AG10803 (cell line): ENCODE measurements at places on chromosomes 5 and 9.

GRCh38 chr5:116237917-116238500, 153.2 kb downstream of the COMMD10 start:
- DNase-seq: peak; percentile 74

DNA sequence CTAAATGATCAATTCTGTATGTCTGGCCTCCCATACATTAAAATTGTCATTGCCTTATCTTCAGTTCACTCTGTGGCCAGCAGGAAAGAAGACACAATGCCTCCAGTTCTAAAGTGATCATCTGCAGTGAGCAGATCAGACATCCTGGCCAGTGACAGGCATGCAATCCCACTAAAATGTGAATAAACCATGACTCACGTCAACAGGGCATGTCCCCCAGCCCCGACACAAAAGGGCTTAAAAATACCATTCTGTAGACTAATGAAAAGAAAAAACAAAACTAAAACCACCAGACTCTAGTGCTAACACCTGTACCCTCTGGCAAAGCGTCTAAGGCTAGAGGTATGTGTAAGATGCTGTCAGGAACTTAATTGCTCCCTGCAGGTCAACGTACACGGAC, 38.5 kb downstream of the DDX31 start:
- DNase-seq: peak; percentile 53

- DNase-seq: no peak
Measured at GRCh38 chr5:138115254-138115653, 24.0 kb downstream of the NME5 start.

GRCh38 chr9:136837146-136837855, 5.0 kb upstream of the AJM1 start:
- DNase-seq: no peak

GRCh38 chr9:135308821-135309762, 170.5 kb upstream of the PPP1R26 start:
- DNase-seq: no peak

GRCh38 chr5:176614805-176615478, 5.0 kb upstream of the GPRIN1 start:
- peak; percentile 51 for DNase-seq

DNA sequence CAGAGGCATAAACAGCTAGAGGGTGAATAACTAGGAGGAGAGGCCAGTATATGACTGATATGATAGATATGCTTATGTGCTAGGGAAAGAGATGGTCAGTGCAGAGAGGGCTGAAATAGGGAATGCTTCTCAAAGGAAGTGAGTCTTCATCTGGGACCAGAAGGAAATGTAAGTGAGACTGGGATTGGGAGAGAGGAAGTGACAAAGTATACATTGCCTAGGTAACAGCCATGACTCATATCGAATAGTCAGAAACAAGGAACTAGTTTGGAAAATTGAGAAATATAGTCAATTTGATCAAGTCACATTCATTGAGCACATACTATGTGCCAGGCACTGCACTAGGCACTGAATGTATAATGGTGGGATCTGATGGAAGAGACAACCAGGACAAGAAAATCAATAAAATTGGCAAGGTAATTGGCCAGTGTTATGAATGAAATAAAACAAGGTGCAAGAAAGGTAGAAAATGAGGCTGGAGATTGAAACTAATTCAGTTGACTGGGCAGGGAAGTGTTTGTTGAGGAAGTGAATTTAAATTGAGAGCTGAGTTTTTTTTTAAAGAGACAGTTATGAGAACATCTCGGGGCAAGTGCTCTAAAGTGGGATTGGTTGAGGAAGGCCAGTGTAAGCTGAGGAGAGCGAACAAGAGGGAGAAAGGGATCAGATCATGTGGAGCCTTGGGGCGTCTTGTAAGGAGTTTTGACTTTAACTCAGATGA, 4.3 kb downstream of the ERAP2 start:
- DNase-seq: peak; percentile 51

GRCh38 chr5:143059355-143059754, 289.2 kb downstream of the ARHGAP26 start:
- DNase-seq: no peak

- DNase-seq: peak; percentile 69
Measured at GRCh38 chr5:43042626-43043399, 2.7 kb upstream of the ANXA2R start.

GRCh38 chr5:159034083-159034824, 65.5 kb downstream of the EBF1 start:
- no peak for DNase-seq

- peak; percentile 52 for DNase-seq
Measured at GRCh38 chr5:81450940-81451339, 57.0 kb upstream of the ACOT12 start.

DNA sequence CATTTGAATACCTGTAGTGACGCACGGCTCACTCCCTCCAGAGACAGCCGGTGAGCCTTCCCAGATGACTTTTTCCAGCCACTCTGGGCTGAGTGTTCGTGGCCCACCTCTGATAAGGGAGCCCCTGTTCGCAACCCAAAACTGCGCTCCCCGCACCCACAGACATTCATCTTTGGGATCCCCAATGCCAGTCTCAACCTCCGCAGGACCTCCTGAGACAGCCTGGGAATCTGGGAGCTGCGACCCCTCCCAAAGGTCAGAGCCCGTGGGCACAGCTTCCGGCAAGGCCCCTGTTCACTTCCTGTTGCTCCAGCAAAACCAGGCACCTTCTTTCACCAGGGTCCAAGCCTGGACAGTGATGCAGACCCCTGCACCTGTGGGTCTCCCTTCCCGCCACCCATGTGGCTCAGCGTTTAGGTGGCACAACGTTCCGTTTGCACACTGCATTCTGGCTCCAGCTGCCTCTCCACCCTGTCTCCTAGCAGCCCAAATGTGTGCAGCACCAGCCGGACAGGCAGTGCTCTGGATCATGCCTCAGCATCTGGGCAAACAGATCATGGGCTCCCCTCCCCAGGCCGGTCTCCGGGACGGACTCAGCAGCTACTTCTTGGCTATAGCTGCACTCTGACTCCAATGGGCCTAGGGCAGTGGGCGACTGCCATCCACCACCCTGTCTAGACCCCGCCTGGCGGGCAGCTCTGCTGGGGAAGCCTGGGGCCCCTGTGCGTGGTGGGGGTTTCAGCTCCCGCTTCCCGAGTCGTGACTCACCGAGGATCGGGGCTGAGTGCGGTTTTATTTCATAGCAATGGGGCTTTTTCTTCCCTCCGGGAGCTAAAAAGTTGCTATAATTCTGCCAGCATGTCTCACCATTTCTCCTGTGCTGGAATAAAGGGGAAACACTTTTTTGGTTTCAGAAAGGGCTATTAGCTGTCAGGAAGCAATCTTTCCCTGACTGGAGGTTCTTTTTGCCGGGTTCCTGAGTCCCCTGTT, 156.0 kb downstream of the OLFM1 start:
- no peak for DNase-seq

DNA sequence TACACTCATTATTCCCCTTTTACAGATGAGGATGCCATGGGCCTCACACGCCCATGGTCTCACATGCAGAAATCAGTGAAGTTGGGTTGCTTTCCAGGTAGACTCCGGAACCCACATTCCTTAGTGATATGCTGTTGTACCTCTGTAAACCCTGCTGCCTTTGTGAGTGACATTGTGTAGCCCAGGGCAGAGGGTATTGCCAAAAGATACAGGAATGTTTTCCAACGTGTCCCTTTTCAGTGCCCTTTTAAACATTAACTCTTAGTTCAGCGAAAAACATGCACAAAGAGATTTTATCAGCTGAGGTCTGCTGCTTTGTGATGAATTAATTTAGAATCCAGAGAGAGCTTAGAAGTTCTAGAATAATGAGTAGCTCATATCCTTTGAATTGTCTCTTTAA, 38.3 kb upstream of the TRMT10B start:
- DNase-seq: no peak

DNA sequence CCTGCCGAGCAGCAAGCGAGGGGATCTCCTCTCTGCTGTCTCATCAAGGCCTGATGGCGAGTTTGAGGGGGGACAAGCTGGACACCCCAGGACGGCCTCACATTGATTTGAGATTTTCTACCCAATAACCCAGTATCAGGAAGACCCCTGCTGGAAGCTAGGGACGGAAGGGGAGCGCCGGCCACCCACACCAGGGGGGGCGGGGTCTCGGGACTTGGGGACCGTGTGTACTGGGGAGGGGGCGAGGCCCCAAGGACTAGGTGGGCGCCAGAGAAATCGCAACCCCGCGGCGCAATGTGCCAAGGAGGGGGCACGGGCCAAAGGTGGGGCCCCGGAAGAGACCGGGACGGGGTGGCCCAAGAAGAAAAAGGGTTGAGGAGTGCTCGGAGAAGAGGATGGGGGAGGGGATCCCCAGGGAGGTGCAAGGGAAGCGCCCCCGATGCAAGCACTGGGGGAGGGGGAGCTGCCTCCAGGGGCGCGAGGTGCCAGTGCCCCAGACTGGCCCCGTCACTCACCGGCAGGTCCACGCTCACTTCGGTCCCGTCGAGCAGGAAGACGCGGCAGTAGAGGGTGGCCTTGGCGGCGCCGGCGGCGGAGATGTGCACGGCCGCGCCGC, 1.1 kb downstream of the EPB41L4B start:
- DNase-seq: no peak

- DNase-seq: no peak
Measured at GRCh38 chr5:181153814-181154213, 6.4 kb downstream of the OR2V2 start.

DNA sequence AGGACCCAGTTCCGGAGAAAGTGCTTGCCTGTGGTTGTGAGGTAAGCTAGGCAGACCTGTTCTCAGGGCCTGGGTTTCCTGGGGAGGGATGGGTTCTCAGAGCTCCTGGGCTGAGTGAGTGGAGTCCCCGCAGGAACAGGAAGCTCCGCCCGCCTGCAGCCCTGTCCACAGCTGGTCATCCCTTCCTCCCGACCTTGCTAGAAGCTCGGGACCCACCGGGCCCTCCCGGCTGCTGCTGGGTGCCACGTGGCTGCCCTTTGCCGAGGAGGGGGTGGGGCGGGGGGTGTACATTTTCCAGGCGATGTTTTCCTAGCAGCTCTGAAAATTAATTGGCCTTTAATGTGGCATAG, 198.1 kb downstream of the C9orf50 start:
- no peak for DNase-seq

DNA sequence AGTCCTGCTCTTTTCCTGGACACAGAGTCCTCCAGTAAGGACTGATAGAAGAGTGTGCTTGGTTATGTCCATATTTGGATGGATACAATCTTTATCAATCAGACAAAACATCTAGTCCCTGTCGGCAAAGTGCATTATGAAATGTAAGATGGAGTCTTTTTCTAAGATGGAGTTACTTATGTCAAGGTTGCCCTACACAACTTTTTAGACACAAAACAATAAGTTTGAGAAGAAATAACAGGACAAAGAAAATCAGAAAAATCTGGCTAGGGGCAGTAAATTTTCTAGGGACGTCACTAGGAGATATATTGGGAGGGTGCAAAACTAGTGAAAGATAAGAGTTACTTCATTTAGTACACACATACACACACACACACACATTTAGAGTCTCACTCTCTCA, 23.3 kb upstream of the SUB1 start:
- DNase-seq: no peak

GRCh38 chr5:139251281-139251687, 42.3 kb upstream of the MATR3 start:
- no peak for DNase-seq

DNA sequence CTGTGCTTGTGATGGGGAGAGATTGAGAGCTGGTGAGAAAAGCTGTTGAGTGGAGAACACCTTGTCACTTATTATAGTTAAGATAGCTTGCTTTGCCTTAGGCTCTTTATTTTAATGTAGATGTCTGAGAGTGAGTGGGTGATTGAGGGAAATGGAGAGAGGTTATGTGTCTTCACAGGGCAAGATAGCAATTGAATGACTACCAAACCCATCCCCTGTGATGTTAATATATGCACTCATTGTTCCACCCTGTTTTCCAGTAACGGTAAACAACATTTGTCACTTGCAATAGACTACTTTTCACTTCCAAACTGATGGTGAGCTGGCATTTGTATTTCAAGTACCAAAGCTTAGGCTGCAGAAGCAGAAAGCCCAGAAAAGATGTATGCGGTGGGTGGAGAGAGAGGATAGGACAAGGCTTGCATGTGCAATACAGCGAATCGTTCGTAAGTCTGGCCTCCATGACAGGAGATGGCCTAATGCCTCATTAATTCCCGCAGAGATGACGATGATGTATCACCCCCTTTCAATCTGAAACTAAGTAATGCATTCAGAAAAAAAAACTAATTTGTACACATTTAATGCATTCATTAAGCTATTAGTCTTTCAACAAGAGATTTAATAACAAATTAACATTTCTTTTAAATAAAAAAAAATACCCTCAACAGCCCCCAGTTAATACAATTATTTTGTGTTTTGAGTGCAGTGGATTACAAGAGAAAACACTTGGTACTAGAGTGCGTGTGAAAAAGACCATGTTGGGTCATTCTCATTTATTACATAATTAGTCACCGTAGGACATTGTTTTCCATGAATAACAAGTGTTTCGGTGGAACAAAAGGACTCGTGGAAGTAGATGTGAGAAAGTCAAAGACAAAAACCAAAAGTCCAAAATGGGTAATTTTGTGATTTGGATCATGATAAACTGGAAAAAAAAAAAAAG, 699.0 kb downstream of the BRINP1 start:
- no peak for DNase-seq

- peak; percentile 30 for DNase-seq
Measured at GRCh38 chr5:38603691-38604090, 47.2 kb upstream of the LIFR start.

DNA sequence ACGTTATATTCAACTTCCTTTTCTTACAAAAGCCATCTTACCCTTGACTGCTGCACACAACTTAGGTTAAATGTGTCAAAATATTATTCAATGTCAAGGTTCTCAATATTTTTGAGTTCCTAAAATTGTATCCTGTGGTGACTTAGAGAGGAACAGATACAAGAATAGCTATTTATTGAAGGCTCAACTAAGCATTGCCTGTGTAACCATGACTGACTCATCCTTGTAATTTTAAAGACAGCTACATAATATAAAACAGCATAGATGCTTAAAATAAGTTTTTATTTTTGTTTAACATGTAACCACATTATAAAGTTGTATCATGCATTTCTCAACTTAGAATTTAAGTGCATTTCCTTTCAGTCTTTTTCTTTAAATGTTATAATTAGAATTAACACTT, 312.9 kb upstream of the RGMB start:
- no peak for DNase-seq

GRCh38 chr5:36769129-36769770, 107.3 kb upstream of the NIPBL start:
- DNase-seq: no peak

DNA sequence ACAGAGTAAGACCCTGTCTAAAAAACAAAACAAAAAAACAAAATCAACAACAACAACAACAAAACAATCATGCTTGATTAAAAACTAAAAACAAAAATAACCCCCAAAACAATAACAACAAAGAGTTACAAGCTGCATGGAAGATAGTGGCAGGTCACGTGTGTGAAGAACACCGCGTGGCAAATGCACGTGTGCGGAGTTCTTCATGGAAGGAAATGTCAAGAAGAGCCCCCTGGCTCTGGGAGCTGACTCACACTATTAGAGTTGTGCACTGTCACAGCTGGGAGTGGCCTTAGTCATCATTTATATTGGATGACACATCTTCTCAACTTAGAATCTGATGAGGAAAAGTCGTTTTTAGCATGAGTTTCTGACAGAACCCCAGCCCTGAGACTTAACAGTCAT, 110.5 kb downstream of the JMY start:
- peak; percentile 25 for DNase-seq

GRCh38 chr5:133062276-133062675, 10.5 kb downstream of the HSPA4 start:
- DNase-seq: no peak

- DNase-seq: no peak
Measured at GRCh38 chr9:99169982-99170761, 51.6 kb downstream of the ALG2 start.
